ENCODE measurements at places on chromosomes 2 and 18. TPM values are rescaled to one million over a fixed set of nuclear protein-coding genes. Genes with fewer than 3 reads are reported as not detected.

DNA sequence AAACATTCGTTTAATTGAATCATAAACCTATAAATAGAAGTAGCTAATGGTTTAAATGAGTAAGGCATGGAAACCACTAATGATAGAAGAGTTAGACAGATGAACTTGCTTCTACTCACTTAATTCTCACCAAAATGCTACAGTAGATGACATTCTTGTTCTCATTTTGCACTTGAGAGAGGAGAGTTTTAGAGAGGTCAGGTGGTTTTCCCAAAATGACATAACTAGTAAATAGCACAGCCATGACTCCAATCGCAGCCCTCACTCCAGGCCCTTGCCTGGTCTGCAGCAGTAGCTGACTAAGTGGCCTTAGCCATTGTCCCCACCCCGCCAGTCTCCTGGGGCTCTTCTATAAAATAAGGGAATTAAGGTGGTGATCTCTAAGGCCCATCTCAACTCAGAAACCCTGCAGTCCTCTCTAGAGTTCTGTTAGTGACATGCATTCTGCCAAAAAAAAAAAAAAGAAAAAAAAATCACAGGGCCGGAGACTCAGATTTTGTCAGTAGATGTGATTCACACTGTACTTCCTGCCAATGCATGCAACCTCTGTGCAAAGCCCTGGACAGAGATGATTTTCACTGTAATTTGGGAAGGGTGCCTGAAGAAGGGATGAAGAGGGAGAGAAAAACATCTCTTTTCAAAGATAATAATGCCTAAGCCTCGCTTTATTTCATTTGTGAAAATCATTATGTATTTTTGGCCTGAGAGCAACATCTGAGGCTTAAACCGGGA is 221.8 kb downstream of the ANAPC1 start:
- DNase-seq = no peak

- no peak for DNase-seq
Observed at GRCh38 chr18:33427549-33427948, 13.0 kb downstream of the CCDC178 start.

DNA sequence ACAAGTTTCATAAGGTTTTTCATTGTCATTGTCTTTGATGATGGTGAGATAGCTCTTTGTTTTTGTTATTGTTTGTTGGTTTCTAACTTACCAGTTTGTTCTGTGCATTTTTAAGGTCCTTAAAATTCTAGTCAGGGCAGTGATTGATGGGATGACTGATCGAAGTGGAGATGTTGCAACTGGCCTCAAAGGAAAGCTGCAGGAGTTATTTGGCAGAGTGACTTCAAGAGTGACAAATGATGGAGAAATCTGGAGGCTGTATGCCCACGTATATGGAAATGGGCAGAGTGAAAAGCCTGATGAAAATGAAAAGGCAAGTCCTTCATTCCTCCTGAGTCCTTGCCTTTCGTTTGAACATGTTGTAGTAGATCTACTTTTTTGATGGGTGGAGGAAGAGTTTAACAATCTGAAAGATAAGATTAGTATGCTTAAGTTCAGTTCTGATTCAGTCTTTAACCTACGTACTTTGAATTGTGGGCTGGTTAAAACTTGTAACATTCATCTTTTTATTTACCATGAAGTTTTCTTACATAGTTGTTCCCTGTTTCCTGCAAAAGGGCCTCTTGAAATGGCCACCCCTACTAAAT is 135.8 kb upstream of the LTBP1 start:
- DNase-seq = no peak

LTBP1 gene
- 0.76 TPM for total RNA-seq

LHCGR gene
- total RNA-seq = not detected

BOLL gene
- not detected for total RNA-seq

KCNG2 gene
- not detected for total RNA-seq

FKBP1B gene
- 2.4 TPM for total RNA-seq

ANKRD30B gene
- total RNA-seq = not detected

All from natural killer cell treated with Interleukin-12 subunit alpha and Interleukin-12 subunit beta and Interleukin-15 and Interleukin-18, amount 100 ng/mL, for 72 hours (primary cell).